BJ (cell line): ENCODE measurements at places on chromosomes 2 and 18.

- no peak for DNase-seq
Measured at GRCh38 chr2:159468257-159468656, 148.1 kb downstream of the BAZ2B start.

DNA sequence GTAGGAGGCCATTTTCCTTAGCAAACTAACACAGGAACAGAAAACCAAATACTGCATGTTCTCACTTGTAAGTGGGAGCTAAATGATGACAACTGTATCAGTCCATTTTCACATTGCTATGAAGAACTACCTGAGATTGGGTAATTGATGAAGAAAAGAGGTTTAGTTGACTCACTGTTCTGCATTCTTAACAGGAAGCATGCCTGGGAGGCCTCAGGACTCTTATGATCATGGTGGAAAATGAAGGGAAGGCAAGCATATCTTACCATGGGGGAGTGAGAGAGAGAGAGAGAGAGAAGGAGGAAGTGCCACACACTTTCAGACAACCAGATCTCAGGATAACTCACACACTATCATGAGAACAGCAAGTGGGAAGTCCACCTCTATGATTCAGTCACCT is 105.3 kb downstream of the PARD3B start:
- no peak for DNase-seq

DNA sequence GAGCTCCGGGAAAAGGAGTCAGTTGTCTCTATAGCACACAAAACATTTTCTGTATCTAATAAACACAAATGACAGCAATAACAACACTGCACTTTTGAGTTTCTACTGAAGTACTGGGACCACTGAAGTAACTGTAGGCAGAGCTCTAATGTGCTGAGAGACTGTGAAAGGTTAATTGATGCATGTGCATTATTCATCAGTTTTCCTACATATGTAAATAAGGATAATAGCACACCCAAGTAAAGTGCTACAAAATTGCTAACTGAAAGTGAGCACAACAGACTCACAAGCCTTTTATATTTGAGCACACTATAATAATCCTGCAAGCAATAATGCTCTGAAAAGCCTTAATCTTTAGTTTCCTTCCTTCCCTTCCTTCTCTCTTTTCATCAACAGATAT is 1051.6 kb downstream of the LRP1B start:
- no peak for DNase-seq

DNA sequence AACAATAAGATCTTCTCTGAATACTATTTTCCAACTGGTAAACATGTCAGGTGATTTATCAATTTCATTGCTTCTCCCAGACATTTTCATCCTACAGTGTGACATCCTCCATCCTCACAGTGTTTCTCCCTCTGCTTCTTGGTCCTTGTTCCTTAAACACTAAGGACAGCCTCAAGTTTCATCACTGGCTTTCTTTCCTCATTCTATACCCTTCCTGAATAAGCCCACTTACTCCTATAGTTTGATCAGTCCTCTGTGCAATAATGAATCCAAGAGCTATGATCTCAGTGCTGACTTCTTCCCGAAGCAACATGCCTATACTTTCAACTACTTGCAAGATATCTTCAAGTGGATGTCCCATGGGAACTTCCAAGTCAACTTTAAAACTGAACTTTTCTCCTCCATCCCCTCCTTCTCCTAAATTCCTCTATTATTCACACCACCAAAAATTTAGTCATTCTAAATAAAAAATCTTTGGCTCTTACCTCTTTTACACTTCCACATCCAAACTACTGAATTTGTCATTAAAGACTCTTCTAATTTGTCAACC is 87.6 kb downstream of the FAM228A start:
- DNase-seq, result no peak
